Left lobe of liver (tissue), 2 donors: ENCODE measurements at places on chromosomes 1 and 21. TPM values are rescaled to one million over a fixed set of nuclear protein-coding genes. Genes with fewer than 3 reads are reported as not detected.

FCRLB gene
- 0.53 TPM for total RNA-seq

DOCK7 gene
- 13.1 TPM for total RNA-seq

DAB1 gene
- 1.4 TPM for total RNA-seq

SLC9C2 gene
- not detected for total RNA-seq

DNM3 gene
- total RNA-seq, result 0.40 TPM

SELENBP1 gene
- total RNA-seq, result 408 TPM

GPATCH2 gene
- total RNA-seq, result 4.4 TPM

ADAMTS4 gene
- 1.1 TPM for total RNA-seq

GJA9 gene
- not detected for total RNA-seq

OPRD1 gene
- not detected for total RNA-seq

SLAMF1 gene
- total RNA-seq, result 0.25 TPM

TMED5 gene
- total RNA-seq, result 68.5 TPM

EIF3I gene
- total RNA-seq, result 69.2 TPM
